ENCODE measurements at places on chromosomes 6 and 20.

DNA sequence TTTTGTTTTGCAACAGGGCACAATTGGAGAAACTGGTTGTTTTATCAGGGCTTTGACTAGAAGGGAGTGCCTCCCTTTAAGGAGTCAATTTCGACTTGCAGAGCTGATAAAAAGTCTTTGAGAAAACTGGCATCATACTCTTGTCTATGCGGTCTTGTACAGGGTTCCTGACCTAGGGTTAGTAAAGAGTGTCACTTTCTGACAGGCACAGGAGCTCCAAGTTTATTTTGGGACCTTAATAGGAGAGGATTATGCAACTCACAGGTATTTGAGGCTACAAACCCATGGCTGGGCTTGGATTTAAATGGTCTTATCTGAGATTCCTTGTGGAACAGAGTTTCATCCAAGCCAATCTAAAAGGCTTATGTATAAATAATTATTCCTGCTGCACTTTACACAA is 365.4 kb downstream of the HTR1B start:
- no peak for DNase-seq

GRCh38 chr6:80223743-80224212 is 117.3 kb downstream of the BCKDHB start:
- DNase-seq = no peak

GRCh38 chr6:114888241-114888640 is 545.4 kb upstream of the HS3ST5 start:
- DNase-seq = no peak

DNA sequence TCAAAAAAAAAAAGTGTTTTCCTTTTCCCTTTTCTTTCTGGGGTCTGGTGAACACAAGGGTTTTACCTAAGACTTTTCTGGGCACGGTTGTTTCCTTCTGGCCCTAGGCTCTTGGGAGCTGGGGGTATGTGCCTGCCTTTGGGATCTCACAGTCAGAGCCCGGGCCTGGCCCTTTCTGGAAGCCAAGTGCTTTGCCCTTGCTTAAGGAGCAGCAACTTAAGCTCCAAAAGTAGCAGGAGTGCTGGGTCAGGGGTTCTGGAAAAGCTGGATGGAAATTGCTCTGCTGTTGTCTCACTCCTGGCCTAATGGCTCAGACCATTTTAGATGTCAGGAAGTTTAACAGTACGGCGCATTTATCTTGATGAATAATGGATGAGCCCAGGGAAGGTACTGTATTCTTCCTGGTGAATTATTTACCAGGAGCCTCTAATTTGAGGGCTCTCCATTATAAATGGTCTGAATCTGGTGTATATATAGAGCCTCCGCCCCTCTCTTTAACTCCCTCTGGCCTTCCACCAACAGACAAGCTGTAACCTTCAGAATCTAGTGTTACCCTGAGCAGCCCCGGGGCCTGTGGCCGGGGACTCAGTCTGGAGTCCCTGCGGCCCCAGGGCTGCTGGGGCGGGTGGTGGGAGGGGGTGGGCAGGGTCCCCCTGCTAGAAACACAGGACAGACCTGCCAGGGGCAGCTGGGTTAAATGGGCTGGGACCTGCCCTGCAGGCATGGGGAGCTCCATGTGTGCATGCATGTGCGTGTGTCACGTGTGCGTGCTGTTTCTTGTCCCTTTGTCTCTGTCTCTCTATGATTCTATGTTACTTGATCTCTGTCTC is 37.5 kb downstream of the PTK7 start:
- no peak for DNase-seq

DNA sequence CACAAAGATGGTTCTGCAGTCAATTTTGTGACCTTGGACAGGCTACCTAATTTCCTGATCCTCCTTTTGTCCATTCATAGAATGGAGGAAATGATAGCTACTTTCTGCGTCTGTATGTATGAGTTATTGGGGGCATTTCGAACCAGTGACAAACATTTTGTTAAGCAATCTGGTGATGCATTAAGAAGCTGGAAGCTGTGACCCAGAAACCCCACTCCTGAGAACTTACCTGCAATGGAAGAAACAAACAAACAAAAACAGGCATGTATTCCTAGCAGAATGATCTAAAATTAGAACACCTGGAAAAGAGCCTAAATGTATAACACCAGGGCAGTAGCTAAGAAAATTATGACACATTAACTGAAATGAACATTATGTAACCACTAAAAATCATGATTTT is 33.4 kb upstream of the PRND start:
- DNase-seq = no peak

DNA sequence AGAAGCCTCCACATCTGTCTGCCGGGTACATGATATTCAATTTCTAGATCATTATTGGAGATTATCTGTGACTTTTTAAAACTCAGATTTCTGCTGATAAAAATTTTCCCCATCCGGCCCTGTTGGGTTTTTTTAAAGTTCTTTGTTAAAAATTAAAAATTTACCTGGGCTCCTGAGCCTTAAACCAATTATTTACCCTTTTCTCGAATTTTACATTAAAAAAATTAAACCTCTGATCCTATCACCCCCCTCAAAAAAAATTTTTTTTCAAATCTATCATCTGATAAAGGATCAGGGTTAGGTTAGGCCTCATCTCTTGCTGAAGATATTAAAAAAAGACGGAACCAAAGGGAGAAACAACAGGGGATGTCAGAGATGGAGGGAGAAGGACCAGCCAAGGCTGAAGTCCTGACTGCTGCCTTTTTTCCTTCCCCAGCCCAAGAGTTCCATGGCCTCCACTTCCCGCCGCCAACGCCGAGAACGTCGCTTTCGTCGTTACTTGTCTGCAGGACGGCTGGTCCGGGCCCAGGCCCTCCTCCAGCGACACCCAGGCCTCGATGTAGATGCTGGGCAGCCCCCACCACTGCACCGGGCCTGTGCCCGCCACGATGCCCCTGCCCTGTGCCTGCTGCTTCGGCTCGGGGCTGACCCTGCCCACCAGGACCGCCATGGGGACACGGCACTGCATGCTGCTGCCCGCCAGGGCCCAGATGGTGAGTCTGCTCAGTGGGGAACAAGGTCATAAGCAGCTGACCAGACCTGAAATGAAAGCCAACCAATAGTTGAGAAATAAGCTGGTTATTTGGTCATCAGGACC is 527 bp downstream of the NFKBIL1 start:
- no peak for DNase-seq
